ENCODE measurements at places on chromosomes 2 and 18.

- DNase-seq, result no peak
These were observed 36.9 kb downstream of the KIF1A start for GRCh38 chr2:240782886-240783818.

GRCh38 chr2:121086450-121086849, 198.6 kb downstream of the TFCP2L1 start:
- no peak for DNase-seq

DNA sequence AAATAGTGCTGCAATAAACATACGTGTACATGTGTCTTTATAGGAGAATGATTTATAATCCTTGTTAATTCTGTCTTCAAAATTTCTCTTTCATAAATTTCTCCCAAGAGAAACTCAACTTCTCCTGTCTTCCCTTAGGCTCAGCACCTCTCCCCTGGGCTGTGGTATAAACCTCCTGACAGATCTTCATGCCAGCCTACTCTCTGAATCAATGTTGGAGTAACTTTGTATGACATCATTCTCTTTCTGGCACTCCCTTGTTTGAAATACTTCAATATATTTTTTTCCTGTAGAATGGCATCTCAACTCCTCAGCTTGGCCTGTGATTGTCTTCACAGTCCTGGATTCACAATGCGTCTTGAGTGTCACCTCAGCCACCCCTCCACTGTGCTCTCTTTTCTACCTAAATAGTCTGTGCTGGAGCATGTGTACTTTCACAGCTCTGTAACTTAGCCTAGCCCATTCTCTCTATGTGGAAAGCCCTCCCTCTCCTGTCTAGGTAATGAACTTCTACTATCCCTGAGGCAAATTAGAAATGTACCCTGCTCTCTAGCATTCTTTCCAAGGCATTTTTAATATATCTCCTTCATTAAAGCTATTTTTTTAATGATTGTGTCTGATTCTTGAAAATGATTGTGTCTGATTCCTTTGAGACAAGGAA, 649.9 kb upstream of the FANCL start:
- DNase-seq, result no peak

DNA sequence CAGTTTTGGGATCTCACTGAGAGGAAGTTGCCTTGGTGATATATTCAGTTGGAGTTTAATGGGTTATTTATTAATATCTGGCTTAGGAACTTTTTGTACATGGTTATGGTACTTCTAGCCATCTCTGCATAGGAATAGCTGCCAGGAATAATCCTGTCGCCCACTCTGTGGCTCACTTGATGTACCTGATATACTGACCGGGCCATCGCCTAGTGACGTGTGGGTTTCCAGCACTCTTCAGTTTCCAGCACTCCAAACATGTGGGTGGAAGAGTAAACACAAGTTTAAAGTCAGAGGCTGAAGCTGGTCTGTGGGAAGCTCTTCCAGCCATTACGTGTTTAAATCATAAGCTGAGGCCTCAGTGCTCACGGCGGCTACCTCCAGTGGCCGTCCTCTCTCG, 44.3 kb upstream of the AGAP1 start:
- DNase-seq, result no peak

GRCh38 chr2:237465515-237466148, 21.4 kb upstream of the MLPH start:
- no peak for DNase-seq

- DNase-seq, result no peak
These were observed 1103.9 kb upstream of the KLHL29 start for GRCh38 chr2:22281033-22281432.

- no peak for DNase-seq
These were observed 27.8 kb downstream of the MTX2 start for GRCh38 chr2:176297067-176297466.

- no peak for DNase-seq
These were observed 127.0 kb upstream of the PKDCC start for GRCh38 chr2:41920812-41921211.

DNA sequence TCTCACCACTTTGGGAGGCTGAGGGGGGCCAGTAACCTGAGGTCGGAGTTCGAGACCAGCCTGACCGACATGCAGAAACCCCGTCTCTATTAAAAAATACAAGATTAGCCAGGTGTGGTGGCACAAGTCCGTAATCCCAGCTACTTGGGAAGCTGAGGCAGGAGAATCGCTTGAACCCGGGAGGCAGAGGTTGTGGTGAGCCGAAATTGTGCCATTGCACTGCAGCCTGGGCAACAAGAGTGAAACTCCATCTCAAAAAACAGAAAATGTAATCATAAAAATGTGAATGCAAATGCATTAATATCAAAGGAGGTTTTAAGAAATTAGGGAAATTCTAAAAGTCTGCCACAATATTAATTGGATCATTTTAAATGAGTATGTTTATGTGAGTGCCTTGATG, 45.7 kb downstream of the ACTR2 start:
- no peak for DNase-seq
